ENCODE measurements at places on chromosomes 16 and 17.

DNA sequence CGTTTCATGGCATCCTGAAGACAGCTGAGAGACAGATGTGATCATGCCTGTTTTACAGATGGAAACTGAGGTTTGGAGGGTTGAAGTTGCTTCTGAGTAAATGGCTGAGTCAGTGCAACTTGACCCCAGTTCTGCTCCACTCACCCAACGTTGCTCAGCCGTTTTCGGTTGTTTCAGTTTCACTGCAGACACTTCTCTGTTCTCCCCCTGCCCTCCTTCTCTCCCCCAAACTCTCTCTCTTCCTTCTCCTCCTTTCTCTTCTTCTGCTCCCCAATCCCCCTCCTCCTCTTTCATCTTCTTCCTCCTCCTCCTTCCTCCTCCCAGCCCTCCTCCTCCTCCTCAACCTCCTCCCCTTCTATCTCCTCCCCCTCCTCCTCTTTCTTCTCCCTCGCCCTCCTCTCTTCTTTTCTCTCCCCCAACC, 9.4 kb upstream of the CEP20 start:
- no peak for DNase-seq

- no peak for DNase-seq
Observed at GRCh38 chr17:73588301-73588846, 55.9 kb downstream of the SDK2 start.

DNA sequence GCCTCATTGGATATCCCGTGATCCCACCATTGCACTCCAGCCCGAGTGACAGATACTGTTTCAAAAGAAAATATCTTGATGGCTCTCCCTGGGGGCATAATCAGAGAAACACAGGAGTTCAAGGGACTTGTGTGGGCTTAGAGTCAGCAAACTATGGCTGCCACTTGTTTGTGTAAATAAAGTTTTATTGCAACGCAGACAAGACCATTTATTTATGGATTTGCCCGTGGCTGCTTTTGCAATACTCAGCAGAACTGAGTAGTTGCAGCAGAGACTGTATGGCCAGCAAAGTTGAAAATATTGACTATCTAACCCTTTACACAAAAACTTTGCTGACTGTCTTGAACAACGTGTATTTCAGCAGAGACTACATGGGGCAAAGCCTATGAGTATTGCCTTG, 75.5 kb upstream of the GPRC5B start:
- DNase-seq, result no peak

DNA sequence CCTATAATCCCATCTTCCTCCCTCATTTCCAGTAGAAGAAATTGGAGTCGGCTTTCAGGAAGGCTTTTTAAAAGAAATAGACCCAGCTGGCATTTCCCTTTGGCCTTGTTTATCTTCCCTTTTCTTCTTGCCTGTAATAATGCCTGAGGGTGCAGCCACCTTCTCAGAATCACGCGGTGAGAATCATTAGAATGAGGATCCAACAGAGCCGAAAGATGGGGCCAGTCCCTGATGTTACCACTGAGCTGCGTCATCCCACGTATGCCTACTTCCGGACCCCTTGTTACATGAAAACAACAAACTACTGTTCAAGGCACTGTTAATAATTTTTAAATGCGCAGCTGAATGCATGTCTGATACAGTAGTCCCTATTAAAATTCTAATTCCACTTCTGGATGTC, 24.1 kb downstream of the SDR42E1 start:
- no peak for DNase-seq

DNA sequence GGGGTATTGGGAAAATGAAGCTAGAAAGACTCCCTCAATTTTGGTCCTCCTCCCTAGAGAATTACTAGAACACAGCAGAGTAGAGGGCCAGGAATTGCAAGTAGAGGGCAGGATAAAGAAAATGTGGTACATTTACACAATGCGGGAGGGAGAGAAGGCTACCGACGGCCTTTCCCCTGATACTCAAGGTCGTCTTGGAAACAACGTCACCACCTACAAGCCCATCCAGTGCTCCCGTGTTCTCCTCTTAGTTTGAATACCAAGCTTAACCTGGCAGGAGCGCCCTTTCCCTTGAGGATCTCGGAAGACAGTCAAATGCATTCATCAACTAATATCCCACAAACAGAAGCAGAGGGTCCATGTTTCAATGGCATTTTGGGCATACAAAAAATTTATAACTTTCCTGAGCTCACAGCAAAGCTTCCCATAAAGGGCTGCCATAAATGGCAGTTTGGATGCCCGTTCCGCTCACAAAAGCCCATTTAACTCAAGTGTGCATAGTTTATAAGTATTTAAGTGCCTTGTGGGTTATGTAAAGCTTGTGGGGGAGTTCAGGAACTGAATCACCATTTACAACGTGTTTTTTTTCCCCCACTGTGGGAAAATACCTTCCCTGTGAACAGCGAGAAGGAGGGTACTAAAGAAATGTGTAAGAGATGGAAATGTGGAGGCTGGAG, 414.6 kb downstream of the SLC39A11 start:
- no peak for DNase-seq

- DNase-seq, result peak; percentile 15
Observed at GRCh38 chr17:5097101-5097834, 14.4 kb downstream of the ZNF232 start.

DNA sequence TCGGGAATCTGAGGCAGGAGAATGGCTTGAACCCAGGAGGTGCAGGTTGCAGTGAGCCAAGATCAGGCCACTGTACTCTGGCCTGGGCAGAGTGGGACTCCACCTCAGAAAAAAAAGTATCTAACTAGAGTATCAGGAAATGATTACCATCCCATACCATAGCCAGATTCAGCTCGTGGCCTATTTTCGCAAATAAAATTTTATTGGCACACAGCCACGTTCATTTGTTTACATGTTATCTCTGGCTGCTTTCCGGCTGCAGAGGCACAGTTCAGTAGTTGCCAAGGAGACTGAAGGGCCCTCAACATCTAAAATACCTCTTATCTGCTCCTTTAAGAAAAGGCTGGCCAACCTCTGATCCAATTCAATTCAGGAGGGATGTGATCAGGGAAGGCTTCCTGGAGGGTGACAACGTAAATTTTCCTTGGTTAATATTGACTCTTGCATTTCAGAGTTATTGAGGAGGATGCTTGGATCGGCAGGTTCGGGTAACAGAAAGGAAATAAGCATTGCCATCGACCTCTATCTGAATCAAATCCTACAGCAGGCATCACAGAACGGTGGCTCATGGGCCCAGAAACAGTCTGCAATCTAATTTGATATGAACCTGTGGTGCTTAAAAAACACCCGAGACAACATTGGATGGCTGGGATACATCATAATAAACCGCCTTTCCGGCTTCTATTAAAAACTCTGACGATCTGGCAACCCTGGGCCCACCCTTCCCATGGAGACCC, 73.8 kb downstream of the XYLT1 start:
- DNase-seq, result no peak

- DNase-seq, result no peak
Observed at GRCh38 chr17:948284-948852, 31.2 kb downstream of the NXN start.

GRCh38 chr16:20938426-20938825, 37.9 kb downstream of the LYRM1 start:
- no peak for DNase-seq

- no peak for DNase-seq
Observed at GRCh38 chr17:77677211-77677610, 281.3 kb upstream of the TNRC6C start.

DNA sequence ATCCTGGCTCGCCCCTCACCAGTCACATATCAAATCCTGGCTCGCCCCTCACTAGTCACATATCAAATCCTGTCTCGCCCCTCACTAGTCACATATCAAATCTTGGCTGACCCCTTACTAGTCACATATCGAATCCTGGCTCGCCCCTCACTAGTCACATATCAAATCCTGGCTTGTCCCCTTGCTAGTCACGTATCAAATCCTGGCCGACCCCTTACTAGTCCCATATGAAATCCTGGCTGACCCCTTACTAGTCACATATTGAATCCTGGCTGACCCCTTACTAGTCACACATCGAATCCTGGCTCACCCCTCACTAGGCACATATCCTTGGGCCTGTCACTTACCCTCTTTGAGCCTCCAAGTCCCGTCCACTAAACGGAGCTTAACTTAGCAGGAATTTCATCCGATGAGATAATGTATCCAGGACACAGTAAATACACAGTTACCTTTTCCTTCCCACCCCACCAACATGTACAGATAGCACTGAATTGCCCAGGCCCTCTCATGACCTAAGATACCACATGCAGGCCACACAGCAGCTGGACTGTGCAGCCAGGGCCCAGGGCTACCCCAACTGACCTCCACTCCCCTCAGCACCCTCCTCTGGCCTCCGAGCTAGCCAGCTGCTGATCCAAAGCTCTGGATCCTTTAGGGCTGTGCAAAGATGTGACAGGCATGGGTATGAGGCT, 157.8 kb upstream of the RPH3AL start:
- no peak for DNase-seq

GRCh38 chr16:81564421-81564911, 119.9 kb downstream of the CMIP start:
- no peak for DNase-seq

DNA sequence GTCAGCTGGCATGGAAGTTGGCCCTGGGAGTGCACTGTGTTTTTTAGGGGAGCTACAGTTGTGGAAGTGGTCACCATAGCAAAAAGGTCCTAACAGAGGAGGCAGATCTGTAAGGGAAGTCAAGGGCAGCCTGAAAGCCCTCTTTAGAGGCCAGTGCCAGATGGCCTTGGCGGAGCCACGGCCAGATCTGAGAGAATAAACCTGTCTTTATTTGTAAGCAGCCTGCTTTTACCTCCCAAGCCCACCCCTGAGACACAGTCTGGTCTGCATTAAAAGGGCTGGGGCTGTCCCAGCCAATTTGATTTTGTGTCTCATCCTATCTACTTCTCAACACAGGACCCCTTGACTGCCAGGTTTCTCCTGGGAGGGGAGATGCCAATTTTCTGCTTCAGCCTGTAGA, 51.0 kb upstream of the NOL11 start:
- no peak for DNase-seq

GRCh38 chr17:30950669-30951399, 20.0 kb upstream of the RNF135 start:
- DNase-seq, result no peak

DNA sequence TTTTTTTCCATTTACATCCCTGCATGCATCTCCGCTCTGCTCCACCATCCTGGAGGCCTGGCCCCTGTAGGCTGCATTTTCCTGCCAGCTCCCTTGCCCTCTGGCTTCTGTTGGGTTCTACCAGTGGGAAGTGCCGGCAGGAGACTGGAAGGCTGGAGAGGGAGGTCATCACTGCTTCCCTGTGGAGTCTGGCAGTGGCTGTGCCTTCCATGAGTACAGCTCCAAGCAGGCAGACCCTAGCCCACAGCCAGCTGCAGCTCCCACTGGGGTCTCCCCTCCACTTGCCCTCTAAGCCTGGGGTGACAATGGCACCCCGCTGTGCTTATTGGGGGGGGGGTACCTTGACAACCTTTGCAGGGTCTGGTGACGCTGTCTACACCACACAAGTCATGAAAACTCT, 37.3 kb downstream of the MMP15 start:
- DNase-seq, result no peak

GRCh38 chr16:58019866-58020538, 5.6 kb upstream of the MMP15 start:
- no peak for DNase-seq
